ENCODE measurements at places on chromosomes 12 and 14.
A peak's percentile ranks its signal among the peaks of the same experiment; 100 is the strongest.

- no peak for DNase-seq
Measured at GRCh38 chr14:21096438-21096837, 2.0 kb downstream of the ZNF219 start.

GRCh38 chr14:101222362-101223070 lies 319.0 kb upstream of the RTL1 start:
- DNase-seq: no peak

DNA sequence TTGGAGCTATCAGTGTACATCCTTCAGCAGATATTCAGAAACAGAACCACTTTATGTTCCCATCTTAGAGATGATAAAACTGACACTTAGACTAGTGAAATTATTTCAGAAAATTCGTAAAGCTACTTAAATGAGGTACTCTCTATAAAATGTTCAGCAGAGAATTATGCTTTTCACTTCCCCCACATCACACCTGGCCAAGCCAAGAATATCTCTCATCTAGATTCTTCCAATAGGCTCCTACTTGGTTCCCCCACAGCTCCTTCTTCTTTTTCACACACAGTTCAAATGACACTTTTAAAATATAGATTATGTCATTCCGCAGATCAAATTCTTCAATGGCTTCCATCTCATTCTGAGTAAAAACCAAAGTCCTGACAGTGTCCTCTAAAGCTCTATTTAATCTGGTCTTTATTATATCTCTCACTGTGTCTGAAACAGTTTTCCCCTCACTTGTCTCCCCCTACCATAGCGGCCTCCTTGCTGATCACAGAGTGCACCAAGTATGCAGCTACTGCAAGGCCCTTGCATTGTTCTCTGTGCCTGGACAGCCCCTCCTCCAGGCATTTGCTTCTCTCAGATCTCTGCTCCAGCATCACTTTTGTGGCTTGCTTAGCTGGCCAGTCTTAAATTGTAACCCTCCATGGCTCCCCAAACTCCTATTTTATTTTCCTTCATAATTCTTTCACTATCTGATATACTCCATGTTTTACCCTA lies 736.8 kb upstream of the USP15 start:
- DNase-seq: no peak

DNA sequence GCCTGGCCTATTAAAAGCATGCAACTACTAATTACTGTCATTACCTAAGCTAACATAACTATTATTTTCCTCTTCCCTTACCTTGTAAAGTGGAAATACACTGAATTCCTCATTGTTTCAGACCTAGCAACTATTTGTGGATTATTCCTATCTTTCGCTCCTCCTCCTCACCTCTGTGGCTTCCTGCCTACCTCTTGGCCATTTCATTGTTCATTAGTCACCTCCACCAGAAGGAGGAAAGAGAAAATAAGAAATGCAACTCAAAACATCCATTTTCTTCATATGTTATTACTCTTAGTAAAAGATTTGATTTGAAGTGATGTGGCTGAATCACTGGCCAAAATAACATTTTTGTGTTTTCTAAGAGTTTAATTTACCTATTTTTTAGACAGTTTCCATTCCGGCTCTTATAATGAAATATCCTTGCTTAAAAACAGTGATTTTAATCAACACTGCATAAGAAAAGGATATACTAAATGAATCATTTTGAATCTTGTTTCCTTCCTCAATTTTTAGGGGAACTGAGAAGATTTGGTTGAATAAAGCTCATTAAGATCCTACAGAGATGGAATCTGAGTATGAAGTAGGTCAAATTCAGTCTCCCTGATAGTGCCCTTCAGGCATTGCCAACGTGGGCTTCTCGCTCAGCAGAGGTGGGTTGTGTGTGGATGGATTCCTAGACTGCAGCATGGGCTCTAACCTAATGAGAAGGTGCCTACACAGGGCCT lies 27.6 kb upstream of the ARHGAP5 start:
- DNase-seq: peak; percentile 44

DNA sequence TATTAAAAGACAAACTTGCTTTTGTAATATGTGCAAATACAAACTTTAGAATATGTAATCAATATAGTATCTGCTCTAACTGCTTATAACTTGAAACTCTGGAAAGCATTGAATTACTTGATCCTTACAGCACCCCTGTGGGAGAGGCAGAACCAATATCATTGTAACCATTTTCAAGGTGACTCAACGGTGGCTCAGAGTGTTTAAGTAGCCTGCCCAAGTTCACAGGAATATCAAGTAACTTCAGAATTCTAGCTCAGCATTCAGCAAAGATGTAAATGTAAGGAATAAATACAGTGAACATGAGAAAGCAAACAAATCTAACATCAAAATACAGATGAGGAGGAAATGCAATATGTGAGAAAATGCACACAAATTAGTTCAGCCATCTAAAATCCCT lies 264.6 kb downstream of the NELL2 start:
- no peak for DNase-seq

DNA sequence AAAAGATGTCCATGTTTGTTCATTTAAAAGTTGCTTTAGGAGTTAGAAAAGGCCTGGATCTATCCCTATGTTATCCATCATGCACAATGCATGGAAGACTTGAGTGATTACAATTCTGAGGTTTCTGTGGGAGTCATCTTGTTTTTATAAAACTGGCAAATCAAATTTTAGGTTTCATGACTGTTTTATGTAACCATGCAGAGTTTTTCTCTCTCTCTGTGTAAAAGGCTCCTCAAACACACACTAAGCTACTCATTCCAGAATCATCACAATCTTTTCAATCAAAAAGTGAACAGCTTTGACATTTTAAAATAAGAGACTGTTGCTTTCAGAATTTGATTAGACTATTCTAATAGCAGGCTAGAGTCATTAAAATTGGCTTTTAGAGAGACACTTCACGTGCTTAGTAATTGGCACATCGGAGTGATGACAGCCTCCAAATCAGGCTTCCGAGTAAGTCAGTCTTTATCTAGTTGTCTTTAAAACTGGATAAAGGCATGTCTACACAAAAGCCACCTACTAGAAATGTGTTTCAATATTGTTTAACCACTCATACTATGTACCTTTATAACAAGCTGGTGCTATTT lies 31.9 kb downstream of the PRICKLE1 start:
- DNase-seq: no peak

- no peak for DNase-seq
Measured at GRCh38 chr12:115296613-115297198, 612.7 kb upstream of the TBX3 start.

- DNase-seq: no peak
Measured at GRCh38 chr14:60636879-60637478, 12.3 kb downstream of the SIX1 start.

DNA sequence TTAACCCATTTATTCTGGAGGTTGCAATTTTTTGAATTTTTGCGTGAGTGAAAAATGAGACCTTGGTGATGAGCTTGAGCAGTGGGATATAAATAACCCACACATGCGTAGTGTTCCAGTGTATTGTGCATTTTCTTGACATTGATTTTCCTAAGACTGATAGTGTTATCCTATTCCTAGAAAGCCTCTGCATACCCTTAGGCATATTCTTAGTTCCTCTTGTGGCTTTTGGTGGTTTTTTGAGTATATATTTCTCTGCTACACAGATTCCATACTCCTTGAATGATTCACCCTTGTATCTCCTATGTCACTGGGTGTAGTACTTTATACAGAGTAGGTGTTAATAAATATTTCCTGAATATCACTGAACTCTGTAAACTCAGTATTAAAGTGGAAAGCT lies 363.4 kb upstream of the PDE3A start:
- no peak for DNase-seq

All from renal cortical epithelial cell (primary cell).